Right lobe of liver (tissue), 6 donors: ENCODE measurements at places on chromosomes 3 and 15. TPM values are rescaled to one million over a fixed set of nuclear protein-coding genes. Genes with fewer than 3 reads are reported as not detected.

CTDSPL gene
- 16.1 TPM for total RNA-seq

CD86 gene
- 0.97 TPM for total RNA-seq

CCR9 gene
- 0.07 TPM for total RNA-seq

EIF4E3 gene
- 11.5 TPM for total RNA-seq

NCEH1 gene
- total RNA-seq: 4.5 TPM

CPLX3 gene
- not detected for total RNA-seq

DNA sequence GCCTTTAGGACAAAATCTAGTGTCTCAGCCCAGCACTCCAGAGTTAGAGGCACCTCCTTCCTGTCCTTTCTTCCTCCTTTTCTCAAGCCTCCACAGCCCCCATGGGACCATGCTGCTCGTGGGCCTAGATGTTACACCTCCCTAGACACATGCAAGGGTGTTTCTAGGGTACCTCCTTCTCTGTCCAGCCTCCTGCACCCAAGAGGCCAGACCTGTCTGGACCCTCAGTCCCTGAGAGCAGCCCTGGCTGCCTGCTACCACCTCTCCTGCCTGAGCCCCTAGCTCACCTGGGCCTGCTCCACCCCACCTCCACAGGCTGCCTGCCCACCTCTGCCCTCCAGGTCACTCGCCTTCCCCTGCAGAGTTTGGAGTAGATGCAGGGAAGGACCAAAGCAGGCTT lies 5.2 kb downstream of the LOXL1 start:
- peak; percentile 20 for DNase-seq

- no peak for DNase-seq
Measured at GRCh38 chr15:87477026-87477425, 779.5 kb downstream of the NTRK3 start.

GRCh38 chr3:113747283-113748046 lies 630 bp downstream of the ATP6V1A start:
- DNase-seq: peak; percentile 29

GRCh38 chr3:184289426-184289938 lies 9.6 kb upstream of the PSMD2 start:
- peak; percentile 66 for DNase-seq
